Stimulated activated CD4-positive, alpha-beta T cell treated with anti-CD3 and anti-CD28 coated beads, Interleukin-1b, Interleukin-23, amount 100 ng/mL, for 1 hour (primary cell): ENCODE measurements at places on chromosomes 16 and 17.
A peak's percentile ranks its signal among the peaks of the same experiment; 100 is the strongest.

- no peak for DNase-seq
These were observed 30.8 kb upstream of the CRISPLD2 start for GRCh38 chr16:84788920-84789391.

DNA sequence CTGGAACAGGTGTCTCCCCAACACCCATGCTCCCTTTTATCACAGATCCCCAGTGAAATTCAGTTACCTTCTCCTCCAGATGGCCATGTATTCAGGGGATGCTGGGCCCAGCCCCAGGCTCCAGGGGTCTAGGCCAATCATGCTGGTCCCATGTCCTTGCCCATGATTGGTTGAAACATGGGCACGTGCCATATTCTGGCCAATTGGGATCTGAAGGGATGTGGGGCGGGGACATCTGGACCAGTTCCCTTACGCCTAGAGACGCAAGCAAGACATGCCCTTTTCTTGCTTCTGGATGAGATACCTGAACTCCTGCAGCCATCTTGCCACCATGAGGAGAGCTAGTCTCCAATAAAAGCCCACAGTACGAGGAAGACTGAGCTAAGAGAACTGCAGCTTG lies 31.0 kb upstream of the ST6GALNAC1 start:
- no peak for DNase-seq

GRCh38 chr16:81477697-81478693 lies 33.4 kb downstream of the CMIP start:
- no peak for DNase-seq

GRCh38 chr17:1208966-1209365 lies 29.2 kb upstream of the ABR start:
- no peak for DNase-seq

- DNase-seq: no peak
These were observed 60.2 kb upstream of the CLEC18A start for GRCh38 chr16:69890892-69891282.

GRCh38 chr16:85565801-85566526 lies 47.2 kb upstream of the GSE1 start:
- no peak for DNase-seq

DNA sequence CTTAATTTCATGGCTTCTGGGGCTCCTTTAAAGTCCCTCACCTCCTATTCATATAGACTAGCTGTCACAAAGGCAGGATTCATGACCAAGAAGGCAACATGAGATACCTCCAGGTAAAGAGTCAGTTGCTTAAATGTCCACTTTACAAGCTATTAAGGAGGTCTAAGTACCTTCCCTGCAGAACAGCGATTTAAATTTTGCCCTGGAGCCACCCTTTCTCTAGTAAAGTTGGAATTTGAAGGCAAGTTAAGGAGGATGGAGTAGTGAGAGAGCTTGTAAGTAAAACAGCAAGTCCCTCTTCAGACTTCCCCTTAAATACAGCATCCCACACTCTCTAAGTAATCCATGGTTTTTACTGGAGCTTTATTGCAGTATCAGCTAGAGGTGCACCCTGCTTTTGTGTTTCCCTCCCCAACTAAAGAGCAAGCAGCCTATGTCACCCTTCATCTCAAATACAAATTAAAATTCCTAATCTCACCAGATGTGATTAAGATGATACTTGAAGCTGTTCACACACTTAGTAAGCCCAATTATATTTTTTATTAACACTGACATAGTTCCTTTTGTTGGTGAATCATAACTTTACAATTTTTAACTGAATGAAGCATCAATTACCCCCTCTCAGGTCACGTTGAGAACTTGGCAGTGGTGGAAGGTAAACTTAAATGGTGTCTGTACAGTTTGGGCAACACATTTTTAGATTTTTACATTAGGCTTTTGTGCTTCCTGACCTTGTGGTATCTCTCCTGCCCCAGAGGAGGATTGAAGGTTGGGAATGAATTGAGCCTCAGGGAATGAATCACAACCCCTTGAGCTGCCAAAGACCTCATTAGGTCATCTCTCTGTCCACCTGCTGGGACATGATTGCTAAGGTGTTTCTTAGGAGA lies 108.9 kb downstream of the TANGO6 start:
- DNase-seq: no peak

GRCh38 chr17:39118674-39119419 lies 32.6 kb downstream of the PLXDC1 start:
- DNase-seq: no peak

DNA sequence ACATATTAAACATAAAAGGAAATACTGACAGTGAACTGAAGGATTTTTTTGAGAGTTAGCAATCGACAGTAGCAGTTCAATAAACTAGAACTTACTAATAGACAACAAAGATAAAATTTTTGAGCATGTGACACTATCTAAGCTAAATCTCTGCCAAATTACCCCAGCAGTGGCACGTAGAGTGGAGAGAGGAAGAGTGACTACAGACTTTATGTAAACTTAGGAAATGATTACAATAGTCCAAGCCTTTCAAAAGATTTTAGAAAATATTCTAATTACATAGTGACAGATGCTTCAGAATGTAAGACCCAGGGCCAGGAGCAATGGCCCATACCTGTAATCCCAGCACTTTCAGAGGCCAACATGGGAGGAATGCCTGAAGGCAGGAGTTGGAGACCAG lies 52.4 kb downstream of the CFDP1 start:
- no peak for DNase-seq

DNA sequence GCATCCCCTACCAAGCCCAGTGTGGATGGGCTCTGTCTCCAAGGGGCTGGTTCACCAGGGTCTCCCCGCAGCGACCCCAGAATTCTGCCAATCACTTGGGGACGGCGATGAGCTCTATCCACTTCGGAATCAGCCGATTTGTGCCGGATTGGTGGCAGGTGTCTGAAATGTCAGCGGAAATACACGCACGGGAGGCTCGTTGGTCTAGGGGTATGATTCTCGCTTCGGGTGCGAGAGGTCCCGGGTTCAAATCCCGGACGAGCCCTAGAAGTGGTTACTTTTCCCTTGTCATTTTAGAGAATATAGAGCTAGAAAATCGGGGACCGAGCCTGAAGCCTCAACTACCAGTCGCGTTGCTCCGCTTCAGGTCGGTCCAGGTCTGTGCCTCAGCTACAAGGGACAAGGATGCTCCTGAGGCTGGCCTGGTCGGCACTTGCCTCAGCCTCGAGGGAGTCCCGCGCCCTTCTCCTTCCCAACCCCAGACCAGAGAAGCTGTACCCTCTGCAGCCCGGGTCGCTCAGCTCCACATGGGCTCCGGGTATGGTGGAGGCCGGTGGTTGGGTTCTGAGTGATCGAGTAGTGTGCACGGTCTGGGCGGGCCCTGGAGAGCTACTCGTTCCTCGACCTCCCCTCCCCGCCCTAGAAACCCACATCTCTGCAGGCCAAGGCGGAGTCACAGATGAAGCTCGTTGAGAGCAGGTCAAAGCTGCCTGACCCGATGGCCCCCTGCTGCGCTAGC lies 16.0 kb upstream of the OR1F1 start:
- no peak for DNase-seq

- no peak for DNase-seq
These were observed 38.9 kb downstream of the SLFN12L start for GRCh38 chr17:35498448-35499178.

- DNase-seq: no peak
These were observed 8.2 kb downstream of the STX1B start for GRCh38 chr16:31002250-31002700.

DNA sequence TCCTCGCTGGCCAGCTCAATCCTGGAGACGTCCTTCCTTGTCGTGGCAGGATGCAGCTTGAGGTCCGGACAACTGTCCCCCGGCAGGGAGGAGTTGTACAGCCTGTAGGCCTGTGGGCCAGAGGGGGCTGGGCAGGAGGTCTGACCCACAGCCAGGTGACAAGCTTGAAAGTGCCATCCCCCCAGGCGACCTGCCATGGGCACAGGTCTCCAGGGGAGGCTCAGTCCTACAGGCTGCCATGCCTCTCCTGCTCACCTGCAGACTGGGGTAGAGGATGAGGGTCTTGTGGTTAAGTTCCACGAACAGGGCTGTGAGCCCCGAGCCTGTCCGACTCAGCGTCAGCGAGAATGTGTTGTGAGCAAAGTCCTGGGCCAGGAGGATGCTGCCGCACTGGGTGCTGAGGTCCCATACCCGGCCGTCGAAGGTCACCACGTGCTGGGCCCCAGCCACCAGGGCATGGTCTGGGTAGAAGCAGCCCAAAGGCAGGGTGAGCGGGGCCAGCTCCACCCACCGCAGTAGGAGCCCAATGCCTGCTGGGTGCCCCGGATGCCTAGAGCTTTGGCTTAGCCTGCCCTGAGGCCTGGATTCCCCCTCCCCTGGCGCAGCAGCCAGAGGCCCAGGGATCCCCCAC lies 39.8 kb downstream of the RMI2 start:
- no peak for DNase-seq

DNA sequence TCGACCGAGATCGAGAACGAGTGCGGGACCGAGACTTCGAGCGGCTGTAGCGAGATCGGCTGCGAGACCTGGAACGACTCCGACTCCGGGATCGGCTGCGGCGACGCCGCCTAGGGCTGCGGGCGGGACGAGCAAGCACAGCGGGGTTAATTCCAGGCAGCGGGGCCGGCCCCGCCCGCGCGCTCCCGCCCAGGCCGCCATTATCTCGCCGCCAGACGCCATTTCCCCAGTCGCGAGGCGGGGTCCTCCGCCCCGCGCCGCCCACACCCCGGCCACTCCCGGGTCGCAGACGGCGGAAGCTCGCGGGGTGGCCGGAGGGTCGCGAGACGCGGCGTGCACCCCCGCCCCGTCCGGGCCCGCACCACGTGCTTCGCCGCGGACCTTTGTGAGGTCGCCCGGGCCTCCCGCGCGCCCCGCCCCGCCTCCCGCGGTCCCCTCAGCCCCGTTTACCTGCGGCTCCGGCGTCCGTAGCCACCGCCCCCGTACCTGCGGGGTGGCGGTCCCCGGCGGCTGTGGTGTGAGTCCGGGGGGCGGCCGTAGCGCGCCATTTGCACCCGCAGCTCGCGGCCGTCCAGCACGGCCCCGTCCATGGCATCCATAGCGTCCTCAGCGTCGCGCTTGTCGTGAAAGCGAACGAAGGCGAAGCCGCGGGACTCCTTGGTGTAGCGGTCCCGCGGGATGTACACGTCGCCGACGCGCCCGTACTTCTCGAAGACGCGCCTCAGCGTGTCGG lies 616 bp downstream of the SRSF2 start:
- DNase-seq: peak; percentile 39

DNA sequence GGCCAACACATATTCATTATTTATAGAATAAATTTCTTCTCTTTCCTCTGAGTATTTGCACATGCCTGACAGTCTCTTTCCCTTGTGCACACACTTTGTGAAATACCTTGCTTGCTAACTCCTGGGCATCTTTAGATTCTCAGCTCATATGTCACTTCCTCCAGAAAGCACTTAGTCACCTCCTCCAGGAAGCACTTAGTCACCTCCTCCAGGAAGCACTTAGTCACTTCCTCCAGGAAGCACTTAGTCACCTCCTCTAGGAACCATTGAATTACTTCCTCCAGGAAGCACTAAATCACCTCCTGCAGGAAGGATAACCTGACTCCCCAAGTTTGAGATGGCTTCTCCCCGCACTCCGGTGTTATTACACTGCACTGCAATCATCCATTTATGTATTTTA lies 462.5 kb upstream of the EEF2KMT start:
- DNase-seq: no peak

- DNase-seq: no peak
These were observed 77.2 kb downstream of the TMEM114 start for GRCh38 chr16:8512941-8513624.

DNA sequence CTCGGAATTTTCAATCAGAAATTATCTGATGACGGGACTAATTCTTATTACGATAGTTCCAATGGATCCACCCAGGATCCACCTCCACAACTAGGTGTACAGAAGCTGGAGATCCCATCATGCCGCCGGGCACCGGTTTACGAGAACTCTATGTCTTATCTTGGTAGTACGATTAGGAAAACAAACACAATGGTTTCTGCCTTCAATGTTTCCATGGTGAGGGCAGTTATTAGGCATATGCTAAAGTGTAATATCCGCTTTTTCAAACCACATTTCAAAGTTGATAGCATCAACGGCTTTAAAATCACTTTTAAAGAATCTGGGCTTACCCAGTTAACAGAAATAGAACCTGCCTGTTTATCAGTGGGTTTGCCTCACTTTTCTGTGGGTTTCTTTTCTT lies 705.7 kb downstream of the MAF start:
- no peak for DNase-seq

DNA sequence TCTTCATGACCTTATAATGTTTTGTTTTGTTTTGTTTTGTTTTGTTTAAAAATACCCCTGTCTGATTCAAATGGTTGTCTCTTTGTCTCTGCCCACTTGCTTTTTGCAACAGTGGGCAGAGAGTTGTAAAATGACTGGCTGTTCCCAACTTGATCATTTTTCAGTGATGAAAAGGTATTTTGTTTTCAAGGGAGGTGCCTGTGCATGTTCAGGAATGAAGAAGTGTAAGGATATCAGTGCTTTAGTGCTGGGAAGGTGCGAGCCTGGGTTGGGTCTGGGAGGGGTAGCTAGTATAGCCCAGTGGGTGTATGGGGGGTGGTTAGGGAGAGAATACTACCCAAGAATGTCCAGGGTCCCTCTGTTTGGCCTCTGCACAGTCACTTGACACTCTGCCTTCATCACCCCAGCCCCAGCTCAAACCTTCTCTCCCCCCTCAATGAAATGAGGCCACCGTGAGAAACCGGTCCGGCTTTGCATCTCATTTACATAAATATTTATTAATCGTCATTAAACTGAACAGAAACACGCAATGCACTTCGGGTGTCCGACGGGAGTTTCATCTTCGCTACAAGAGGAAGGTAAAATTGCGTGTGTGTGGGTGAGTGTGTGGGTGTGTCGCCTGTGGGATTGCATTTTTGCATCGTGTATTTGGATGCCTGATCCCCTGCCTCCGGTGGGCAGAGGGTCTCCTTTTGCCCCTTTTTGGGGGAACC lies 4.3 kb downstream of the NEUROD2 start:
- no peak for DNase-seq

DNA sequence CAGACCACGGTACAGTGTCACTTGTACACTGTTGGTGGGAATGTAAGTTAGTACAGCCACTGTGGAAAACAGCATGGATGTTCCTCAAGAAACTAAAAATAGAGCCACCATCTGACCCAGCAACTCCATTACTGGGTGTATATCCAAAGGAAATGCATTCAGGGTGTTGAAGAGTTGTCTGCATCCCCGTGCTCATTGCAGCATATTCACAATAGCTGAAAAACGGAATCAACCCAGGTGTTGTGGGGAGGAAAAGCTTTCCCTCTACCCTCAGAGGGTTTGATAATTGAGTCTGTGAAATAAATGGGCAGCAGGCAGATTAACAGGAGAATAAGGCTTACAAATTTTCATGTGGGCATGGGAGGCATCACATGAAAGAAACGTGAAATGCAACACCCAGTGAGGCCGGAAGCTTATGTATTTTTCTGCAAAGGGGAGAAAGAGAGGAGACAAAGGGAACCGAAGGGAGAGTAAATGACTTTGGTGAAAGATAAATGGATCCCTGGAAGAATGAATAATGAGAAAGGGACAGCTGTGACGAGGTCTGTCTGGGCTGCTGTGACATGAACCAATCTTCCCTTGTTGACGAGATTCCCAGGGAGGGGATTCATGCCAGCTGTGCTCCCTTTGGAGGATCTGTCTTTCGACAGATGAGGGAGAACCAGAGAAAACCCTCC lies 106.2 kb downstream of the KCNJ12 start:
- no peak for DNase-seq

- no peak for DNase-seq
These were observed 50.1 kb downstream of the KLHDC4 start for GRCh38 chr16:87715658-87716057.
